Kidney epithelial cell (primary cell): ENCODE measurements at places on chromosomes 16 and 17.

- no peak for DNase-seq
These were observed 4.4 kb downstream of the MSLN start for GRCh38 chr16:764848-765487.

DNA sequence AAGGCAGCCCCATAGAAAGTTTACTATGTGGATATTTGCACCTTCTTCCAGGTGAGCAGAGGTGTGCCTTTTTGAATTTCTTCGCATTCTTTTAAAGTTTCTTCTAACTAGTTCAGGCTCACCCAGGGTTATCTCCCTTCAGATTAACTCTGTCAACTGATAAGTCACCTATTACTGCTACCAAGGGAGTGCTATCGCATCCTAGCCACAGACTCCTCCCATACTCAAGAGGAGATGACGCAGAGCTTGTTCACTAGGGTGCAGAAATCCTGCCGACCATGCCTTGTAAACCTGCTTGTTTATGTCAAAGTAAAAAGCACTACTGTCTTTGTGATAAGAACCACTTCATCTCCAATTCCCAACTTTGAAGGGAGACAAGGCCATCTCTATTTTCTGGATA is 390.1 kb downstream of the RBFOX1 start:
- DNase-seq, result no peak

GRCh38 chr17:21194226-21194625 is 19.7 kb downstream of the TMEM11 start:
- no peak for DNase-seq

- DNase-seq, result no peak
These were observed 392.2 kb downstream of the CPPED1 start for GRCh38 chr16:12411516-12411915.

GRCh38 chr17:7443499-7444485 is 1.1 kb upstream of the CHRNB1 start:
- no peak for DNase-seq

DNA sequence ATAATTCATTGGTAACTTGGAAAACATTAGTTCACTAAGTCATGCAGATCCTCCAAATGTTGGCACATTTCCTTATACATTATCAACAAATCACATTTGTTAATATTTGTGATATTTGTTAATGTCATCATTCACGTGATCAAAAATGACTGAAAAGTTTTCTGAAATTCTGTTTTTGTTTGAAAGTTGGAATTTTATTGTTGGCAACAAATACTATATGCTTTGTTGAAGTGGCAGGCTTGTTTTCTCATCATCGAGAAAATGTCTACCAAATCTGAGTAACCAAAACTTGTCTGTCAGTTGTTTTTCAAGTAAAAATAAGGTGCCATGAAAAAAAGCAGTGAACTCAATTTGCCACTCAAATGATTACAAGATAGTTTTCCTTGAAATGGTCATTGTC is 62.8 kb downstream of the NACA2 start:
- no peak for DNase-seq

- no peak for DNase-seq
These were observed 7.4 kb downstream of the LRRC75A start for GRCh38 chr17:16484445-16485175.

DNA sequence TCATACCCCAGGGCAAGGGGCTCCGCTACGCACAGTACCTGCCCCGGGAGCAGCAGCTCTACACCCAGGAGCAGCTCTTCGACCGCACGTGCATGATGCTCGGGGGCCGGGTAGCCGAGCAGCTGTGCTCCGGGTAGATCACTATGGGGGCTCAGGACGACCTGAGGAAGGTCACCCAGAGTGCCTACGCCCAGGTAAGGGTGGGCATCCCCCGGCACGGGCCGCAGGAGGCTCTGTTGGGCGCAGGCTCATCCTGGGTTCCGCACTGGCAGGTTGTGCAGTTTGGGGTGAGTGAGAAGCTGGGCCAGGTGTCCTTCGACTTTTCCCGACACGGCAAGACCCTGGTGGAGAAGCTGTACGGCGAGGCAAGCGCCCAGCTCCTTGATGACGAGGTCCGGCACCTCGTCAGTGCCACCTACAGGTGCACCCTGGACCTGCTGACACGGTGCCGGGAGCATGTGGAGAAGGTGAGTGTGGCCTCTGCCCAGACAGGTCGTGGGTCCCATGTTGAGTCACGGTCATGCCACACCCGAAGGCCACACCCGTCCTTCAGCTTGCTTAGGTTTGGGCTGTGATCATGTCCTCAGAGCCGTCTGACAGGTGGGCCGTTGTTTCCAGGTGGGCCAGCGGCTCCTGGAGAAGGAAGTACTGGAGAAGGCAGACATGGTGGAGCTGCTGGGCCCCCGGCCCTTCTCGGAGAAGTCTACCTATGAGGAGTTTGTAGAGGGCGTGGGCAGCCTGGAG is 19.3 kb downstream of the DBNDD1 start:
- DNase-seq, result no peak

GRCh38 chr16:14629612-14629918 is 495 bp downstream of the PARN start:
- DNase-seq, result no peak

- no peak for DNase-seq
These were observed 44.1 kb downstream of the TBX4 start for GRCh38 chr17:61496174-61496956.

DNA sequence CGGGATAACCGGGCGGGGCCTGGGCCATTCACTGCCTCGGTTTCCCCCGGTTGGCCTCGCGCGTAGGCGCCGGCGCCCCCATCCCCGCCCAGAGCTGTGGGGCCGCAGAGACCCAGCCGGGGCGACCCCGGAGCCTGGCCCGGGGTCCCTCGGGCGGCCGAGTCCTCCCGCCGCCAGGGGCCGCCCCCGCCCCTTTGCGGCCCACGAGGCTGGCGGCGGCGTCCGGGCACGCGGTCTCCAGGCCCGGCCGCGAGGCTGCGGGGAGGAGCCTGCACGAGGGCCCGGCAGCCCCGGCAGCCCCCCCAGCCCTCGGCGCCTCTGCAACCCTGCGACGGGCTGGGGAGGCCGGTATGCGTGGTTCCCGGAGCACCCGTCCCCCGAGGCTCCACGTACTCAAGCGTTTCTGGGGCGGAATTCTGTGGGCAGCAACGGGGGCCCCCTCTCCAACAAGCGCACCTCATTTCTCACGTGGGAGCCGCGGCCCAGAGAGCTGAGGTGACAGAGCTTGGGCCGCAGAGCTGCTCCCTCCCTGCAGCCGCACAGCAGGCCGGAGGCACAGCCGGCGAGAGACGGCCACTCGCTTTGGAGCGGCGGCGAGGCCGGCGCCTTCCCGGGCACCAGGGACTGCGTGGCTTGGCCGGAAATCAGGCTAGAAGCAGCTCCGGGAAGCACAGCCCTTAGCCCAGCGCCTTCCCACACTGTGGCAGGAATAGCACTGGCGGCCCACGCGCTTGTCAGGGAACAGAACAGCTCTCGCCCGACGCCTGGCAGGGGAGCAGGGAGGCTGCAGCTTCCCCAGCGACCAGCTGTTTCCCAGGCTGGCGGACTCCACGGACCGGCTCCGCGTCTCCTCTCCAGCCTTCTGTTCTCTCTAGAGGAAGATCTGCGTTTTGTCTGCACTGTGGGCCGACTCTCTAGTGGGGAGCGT is 867 bp upstream of the LIMD2 start:
- no peak for DNase-seq

GRCh38 chr17:72387969-72388368 is 267.1 kb downstream of the SOX9 start:
- DNase-seq, result no peak
